ENCODE measurements at places on chromosomes 4 and X.
A peak's percentile ranks its signal among the peaks of the same experiment; 100 is the strongest.

- peak; percentile 28 for DNase-seq
These were observed 63.5 kb upstream of the EMCN start for GRCh38 chr4:100581337-100581736.

GRCh38 chr4:32824336-32824735, 2104.2 kb downstream of the PCDH7 start:
- DNase-seq, result peak; percentile 74

GRCh38 chr4:156539376-156539775, 432.2 kb downstream of the PDGFC start:
- DNase-seq, result no peak

DNA sequence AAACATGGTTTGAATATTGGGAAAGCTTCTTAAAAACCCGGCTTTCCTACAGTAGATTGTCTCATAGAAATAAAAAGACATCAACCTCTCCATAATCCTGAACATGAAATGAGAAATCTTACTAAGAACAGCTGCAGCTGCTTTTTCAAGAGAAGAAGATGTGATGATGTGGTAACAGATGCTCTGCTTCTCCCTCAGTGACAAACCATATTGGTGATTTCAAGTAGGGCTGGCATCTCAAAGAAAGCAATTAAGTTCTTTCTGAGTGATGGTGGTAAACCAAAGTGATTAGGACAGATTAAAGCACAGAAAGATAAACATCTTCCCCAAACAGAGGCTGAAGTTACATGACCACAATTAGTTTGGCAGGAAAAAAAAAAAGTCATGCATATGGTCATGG, 1477.7 kb downstream of the RAPGEF2 start:
- no peak for DNase-seq

GRCh38 chrX:154539077-154539476, 7.6 kb downstream of the G6PD start:
- DNase-seq, result no peak

DNA sequence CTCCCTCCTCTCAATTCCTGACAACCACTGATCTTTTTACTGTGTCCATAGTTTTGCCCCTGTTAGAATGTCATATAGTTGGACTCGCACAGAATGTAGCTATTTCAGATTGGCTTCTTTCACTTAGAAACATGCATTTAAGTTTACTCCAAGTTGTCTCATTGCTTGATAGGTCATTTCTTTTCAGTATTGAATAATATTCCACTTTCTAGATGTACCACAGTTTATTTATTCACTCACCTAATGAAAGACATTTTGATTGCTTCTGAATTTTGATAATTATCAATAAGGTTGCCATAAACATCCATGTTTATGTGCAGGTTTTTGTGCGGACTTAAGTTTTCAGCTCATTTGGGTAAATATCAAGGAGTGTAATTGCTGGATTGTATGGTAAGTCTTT, 38.5 kb downstream of the SLC9B1 start:
- DNase-seq, result no peak

DNA sequence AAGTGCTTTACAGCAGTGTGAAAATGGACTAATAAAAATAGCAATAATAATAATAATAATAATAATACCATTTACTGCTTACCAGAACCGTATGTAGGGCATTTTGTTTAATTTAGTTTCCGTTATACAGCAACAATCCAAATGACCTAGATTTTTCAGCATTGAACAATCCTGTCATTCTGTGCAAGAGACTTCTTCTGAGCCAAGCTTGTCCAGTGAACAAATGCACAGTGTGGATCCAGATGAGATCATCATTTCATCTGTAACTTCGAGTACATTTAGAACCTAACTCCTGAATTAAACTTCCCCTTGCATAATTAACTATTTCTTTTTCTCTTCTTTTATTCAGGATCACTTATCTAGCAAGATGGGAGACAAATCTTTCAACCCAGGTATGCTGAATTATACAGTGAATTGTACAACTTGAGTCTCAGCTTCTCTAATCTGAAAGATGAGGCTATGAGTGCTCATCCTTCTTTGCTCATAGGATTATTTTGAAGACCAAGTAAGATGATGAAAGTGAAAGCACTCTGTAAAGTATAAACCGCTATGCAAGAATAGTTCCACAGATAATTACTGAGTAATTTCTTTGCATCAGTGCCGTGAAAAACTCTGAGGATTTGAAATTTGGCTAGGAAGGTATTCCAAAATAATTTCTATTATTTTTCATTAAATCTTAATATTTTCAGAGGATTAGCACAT, 6.6 kb downstream of the CLNK start:
- DNase-seq, result peak; percentile 16

DNA sequence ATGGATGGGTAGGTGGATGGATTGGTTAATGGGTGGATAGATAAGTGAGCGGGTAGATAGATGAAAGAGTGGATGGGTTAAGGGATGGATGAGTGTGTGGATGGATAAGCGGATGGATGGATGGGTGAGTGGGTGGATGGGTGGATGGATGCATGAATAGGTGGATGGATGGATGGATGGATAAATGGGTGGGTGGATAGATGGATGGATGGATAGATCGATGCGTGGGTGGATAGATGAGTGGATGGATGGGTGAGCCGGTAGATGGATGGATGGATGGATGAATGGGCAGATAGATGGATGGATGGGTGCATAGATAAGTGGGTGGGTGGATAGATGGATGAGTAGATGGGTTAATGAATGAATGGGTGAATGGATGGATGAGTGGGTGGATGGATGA, 90.9 kb downstream of the CPZ start:
- no peak for DNase-seq

DNA sequence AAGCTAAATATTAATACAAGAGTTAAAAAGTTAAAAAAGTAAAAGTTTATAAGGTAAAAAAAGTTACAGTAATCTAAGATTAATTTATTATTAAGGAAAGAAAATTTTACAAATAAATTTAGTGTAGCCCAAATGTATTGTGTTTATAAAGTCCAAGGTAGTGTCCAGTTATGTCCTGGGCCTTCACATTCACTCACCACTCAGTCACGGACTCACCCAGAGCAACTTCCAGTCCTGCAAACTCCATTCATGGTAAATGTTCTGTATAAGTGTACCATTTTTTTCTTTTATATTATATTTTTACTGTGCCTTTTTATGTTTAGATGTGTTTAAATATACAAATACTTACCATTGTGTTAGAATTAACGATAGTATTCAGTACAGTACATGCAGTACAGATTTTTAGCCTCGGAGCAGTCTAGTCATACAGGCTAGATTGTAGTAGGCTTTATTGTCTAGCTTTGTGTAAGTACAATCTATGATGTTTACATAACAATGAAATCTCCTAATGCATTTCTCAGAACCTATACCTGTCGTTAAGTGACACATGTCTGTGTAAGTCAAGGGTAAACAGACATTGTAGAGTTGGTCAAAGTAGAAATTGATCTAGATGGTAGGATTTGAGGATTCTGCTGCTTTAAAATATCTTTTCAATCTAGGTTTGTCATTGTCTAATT, 197.7 kb downstream of the GC start:
- no peak for DNase-seq

DNA sequence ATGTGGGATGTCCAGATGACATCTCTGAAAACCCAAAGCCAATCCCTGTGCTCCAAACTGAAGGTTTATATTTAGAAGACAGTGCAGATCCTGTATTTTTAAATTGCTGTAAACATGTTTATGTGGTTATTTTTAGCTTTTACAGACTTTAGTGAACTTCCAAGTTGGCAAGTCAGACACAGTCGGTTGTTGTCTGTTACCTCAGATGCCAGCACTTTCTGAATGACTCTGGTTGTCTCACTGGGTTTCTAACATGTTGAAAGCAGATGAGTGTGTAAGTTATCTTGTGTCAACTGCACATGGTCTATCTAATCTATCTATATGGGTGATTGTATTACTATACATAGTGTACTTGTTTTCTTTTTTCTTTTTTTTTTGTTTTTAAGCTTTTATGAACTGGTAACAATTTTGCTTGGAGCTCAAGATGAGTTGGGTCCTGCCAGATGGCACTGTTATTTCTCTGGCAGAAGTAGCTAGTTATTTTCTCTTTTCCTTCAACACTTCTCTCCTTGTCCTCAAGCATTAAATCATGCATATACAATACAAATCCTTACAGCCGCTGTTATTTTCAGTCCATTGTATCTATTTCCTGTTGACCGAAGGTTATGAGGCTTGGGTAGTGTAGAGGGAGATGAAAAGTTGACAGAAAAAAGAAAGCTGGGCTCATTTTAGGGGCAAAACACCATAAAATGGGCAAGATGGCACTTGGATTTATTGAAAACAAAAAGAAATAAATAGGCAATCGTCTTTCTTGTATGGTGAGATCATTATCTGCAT, 66.3 kb downstream of the GAB1 start:
- no peak for DNase-seq

DNA sequence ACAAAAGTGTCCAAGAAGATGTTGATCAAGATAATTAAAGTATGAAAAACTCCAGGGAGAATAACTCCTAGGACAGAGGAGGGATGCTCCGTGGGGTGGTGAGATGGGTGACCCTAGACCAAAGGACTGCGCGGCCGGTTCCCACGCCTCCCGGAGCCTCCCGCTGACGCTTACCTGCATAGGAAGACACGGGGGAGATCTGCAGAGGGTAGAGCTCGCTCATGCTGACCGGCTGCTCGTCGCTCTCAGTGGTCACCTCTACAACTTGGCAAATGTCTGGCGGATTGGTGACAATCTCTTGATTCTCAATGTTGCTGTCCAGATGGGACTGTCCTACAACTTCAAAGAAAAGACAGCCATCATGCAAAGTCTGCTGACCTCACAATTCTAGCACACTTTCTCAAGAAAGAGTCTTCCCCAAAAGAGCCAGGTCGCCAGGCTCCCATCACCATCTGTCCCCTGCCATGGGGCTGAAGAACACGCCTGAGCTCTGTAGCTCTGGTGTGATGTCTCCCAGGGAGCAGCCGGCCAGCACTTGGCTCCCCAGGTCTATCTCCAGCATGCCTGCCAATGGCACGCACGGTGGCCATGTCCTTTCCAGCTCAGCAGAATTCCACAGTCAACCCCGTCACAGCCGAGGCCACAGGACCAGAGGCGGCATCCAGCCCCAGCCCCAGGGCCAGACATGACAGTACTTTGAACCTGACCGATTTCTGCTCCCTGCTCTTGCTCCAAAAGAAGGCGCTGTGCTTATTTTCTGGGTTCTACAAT, 75.4 kb downstream of the IRF2 start:
- no peak for DNase-seq

DNA sequence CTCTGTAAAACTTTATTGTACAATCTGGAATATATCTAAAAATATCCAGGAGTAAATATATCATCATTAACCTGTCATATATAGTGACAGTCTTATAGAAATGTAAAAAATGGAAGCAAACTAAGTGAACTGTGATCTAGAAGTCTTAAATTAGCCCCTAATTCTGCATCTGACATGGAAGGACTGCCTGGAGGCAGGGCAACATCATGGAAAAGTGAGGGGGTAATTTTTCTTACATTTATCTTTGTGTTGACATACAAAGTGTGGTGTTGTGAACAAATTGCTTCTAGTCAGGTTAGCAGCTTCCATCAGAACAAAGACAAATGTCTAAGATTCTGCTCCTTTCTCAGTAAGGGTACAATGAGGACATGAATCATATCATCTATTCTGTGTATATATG, 186.3 kb downstream of the C4orf33 start:
- DNase-seq, result no peak

DNA sequence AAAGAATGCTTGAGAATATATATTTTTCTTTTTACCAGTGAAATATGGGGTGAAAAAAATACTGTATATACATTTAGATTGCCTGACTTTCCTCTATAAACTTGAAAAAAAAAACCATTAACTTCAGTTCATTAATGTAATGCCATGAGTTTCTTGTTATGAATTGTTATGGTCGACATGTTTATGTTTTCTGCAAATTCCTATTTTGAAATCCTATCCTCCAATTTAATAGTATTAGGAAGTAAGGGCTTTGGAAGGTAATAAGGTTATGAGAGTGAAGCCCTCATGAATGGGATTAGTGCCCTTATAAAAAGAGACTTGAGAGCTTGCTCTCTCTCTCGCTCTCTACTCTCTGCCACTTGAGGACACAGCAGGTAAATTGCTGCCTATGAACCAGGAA, 211.4 kb downstream of the LDB2 start:
- no peak for DNase-seq

DNA sequence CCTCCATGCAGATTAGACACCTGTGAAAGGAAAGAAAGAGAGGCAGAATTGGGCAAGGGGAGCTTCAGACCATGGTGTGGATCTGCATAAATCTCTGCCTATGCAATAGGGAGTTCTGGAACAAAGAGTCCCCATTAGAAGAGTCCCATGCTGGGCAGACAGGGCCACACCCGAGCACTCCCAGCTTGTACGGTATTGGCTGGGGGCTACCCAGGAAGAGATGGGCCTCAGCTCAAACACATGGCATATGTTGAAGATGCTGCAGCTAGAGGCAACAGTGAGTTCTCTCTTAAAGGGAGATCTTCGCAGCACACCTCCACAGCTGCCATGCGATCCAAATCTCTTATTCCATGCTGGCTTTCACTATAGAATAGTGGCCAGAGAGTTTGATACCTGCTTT, 24.7 kb downstream of the CCNG2 start:
- DNase-seq, result no peak

DNA sequence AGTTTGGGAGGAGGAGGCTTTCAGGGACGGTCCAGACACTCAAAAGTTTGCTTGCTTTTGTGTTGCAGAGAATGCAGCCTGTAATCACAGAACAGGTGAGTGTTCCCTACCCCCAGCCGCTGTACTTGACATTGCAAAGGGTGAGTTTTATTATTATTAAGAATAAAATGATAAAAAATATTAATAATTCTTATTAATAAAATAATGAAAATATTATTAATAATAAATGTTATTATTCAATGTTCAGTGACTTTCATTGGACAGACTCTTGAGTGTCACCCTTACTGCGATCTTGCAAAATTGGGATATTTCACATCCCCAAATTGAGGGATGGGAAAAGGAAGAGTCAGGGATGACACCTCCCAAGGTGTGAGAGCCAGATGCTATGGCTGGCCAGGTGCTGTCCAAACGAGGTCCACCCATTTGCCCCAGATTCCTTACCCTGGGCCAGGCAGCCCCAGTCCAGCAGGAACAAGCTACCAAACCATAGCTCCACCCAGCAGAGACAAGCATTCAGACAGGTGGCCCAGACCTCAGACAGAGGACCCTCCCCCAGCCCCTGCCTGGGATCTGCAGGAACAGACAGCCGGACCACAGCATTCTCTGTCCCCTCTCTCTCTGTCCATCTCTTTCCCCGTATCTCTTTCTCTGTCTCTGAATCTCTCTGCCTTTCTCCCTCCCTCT, 22.4 kb downstream of the IL3RA start:
- DNase-seq, result no peak

Data from fibroblast of the aortic adventitia (primary cell).